ENCODE measurements at places on chromosomes 3 and 15. TPM values are rescaled to one million over a fixed set of nuclear protein-coding genes. Genes with fewer than 3 reads are reported as not detected.

GRCh38 chr3:59540241-59540640 is 490.4 kb upstream of the CFAP20DC start:
- no peak for DNase-seq

DNA sequence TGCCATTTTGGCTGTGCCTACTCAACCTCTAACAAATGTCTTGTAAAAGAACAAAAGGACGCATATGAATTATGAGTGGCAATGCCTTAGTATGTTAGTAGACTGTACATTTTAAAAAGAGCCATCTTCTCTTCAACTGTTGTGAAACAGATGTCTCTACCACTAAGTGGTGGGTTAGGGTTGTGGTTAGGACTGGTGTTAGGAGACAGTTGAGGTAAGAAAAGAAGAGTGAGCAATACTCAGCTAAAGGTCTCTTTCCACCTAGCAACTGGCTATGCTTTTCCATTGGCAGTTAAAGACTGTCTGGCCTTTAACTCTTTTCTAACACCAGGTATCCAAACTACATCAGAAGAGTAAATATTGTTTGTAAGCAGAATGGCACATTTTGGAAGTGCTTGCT is 221.7 kb upstream of the TBC1D5 start:
- DNase-seq, result no peak

DNA sequence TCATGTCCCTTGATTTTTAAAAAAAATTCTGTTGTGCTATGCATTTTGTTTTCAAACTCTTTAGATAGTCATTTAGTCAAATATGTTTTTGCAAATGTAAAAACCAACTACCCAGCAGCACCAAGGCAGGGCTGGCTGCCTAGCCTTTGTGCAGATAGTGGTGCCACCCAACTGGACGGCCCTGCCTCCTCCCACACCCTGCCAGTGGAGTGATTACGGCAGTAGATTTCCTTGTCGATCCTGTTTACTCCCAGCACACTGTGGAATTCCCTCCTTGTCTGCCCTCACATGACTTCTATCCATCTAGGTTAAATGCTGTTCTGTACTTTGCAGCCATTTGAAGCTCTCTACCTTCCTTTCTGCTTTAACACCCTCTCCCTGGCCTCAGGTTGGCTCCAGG is 79.4 kb upstream of the PLXNA1 start:
- no peak for DNase-seq

Gene MAGI1
- 28.3 TPM for total RNA-seq

Gene FHIT
- 5.1 TPM for total RNA-seq

DNA sequence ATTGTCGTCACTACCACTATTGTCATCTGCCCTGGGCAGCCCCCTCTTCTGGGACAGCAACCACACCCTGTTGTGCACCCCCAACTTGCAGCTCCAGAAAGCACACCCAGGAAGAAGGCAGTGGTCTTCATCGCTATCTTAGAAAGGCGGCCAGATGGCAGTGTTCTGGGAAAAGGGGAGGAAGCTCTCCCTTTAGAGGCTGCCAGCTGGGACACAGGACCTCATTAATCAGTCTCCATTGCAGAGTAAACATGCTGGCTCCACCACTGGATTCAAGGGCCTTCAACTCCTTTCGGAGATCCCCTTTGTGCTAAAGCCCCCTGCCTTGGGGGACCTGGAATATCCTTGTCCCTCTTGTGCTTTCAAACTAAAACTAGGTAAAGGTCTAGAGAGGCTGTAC is 199.3 kb upstream of the LINGO1 start:
- DNase-seq, result no peak

GRCh38 chr3:121096953-121097352 is 188.9 kb downstream of the STXBP5L start:
- no peak for DNase-seq

DNA sequence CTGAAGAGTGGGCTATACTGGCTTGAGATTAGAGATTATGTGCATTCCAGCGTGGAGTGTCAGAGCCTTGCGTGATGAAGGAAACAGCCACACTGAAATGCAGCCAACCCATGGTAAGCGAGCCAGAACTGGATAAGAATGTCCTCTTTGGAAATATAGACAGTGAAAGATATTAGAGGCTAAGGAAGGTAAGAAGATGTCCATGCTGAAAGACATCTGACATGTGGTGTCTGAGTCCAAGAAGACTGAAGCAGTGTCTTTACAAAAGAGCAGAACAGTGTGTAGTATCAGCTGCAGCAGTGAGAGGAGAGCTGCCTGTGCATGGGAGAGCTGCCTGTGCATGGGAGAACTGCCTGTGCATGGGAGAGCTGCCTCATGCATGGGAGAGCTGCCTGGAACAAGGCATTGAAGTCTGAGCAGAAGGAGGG is 672.2 kb downstream of the DIPK2A start:
- no peak for DNase-seq

DNA sequence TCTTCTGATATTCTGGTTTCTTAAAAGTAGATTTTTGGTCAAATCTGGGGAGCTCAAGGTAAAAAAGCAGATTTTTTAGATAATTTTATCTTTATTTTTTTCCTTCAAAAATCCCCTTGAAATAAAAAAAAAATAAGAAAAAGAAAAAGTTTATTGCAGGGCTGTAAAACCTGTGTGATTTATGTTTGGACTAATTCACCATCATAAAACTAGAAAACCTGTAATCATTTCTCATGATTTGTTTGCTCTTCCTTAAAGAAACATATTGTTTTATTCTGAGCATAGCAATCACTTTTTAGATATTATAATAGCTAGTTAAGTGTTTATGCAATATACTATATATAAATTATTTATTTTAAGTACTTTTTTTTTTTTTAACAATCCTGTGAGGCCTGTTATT is 68.0 kb downstream of the NEO1 start:
- no peak for DNase-seq

DNA sequence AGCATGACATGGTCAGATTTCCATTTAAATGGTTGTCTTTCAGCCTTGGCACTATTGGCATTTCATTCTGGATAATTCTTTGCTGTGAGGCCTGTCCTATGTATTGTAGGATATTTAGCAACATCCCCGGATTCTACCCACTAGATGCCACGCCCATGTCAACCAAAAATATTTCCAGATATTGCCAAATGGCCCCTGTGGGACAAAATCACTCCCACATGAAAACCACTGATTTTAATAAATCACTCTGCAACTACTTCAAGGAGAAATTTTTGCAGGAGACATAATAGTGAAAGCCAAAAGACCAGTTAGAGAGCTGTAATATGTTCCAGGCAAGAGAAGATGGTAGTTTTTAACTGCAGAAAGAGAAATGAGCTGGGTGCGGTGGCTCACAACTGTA is 55.9 kb upstream of the RARB start:
- no peak for DNase-seq

GRCh38 chr3:11300970-11301369 is 28.8 kb downstream of the ATG7 start:
- no peak for DNase-seq

DNA sequence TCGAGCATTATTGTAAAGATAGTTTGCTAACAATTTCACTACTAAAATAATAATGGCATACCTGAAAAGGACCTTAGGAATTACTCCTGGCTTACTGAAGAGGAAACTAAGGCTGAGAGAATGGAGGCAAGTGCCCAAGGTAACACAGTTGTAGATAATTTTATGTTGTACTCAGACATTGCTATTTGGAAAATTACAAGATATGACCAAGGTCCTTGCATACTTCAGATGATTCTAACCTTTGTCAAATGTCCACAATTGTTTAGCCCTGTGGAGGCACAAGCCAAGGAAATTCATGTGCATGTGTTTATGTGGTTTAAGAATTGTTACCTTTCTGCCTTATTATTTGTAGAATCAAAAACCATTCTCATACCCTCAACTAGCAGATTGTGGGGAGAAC is 105.7 kb downstream of the TUSC7 start:
- DNase-seq, result no peak

- no peak for DNase-seq
Measured at GRCh38 chr3:41202075-41202833, 2.9 kb downstream of the CTNNB1 start.

DNA sequence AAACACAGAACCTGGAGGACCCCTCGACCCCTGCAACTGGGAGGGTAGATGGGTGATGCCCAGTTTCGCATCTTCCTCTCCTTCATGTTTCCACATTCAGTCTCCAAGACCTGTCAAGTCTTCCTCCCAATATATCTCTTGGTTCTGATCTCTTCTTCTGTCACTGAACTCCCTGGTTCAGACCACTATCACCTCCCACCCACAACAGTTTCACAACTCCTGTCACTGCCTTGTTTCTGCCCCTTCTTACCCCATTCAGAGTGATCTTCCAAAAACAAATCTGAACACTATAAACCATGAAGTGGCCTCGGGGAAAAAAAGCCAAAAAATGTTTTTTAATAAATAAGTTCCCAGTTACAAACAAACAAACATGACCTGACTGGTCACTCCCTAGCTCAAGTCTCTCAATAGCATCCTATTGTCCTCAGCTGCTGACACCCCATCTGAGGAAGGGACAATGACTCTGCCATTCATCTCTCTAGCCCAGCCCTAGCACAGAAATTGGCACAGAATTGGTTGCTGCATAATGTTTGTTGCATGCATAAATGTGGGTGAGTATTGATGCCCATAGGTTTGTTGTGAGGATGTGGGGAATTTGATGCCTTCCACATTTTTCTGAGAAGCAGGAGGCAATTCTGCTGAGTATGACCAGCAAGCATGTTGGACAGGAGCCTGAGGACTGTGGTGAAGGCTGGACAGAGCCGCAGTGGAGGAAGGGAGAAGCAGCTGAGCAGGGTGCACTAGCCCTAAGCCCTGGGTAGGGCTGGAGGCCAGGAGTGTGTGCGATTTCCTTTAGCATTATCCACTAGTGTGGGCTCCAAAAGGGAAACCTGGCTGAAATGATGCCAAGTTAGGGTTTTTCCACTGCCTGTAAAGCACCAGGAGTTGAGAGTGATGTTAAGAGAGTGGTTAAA is 12.2 kb upstream of the XYLB start:
- DNase-seq, result no peak

GRCh38 chr3:127676456-127676855 is 3.7 kb downstream of the ABTB1 start:
- DNase-seq, result no peak

Gene TMEM158
- total RNA-seq, result 1.1 TPM

Gene ABHD10
- total RNA-seq, result 26.6 TPM

- no peak for DNase-seq
Measured at GRCh38 chr15:29400701-29401100, 131.1 kb upstream of the NSMCE3 start.

DNA sequence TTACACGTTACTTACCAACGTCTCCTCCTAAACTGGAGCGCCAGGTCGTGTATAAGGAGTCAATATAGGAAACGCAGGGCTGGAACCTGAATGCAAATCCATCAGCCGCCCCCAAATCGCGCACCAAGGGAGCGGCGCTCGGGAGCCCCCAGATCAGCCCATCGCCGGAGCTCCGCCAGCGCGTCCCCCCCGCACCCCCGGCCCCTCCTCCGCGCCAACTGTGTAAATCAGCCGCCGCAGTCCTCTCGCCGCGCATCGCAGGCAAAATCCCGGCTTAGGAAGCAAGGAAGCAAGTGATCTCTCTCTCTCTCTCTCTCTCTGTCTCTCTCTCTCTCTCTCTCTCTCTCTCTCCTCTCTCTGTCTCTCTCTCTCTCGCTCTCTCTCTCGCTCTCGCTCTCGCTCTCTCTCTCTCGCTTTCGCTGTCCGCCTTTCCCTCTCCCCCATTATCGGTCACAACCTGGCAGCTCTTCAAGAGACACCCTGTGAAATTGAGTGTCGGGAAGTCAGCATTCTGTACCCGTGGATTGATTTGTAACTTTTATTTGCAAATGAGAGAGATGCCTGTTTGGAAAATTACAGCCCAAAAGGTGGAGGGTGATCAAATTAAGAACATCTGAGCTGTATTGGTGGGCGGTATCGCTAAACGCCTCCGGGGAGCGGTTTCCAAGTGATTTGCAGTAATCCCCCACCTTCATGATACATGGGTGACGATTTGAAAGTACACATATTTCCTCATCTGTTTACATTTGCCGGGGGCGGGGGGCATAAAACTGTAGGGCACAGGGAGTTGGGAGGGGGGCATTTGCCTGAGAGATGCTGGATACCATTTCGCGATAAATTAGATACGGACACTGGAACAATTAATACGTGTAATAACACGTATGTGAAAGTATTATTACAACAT is 645 bp upstream of the SLITRK3 start:
- no peak for DNase-seq

GRCh38 chr3:193134856-193135255 is 106.2 kb upstream of the PLAAT1 start:
- no peak for DNase-seq

Gene CRYGS
- total RNA-seq, result 2.6 TPM

Gene CHDH
- total RNA-seq, result 44.7 TPM

Measured in left lobe of liver (tissue), 2 donors.